ENCODE measurements at places on chromosomes 4 and X.

- DNase-seq = no peak
Observed at GRCh38 chrX:13387666-13388494, 68.0 kb upstream of the ATXN3L start.

GRCh38 chr4:174036111-174036510 is 247.4 kb downstream of the FBXO8 start:
- no peak for DNase-seq

DNA sequence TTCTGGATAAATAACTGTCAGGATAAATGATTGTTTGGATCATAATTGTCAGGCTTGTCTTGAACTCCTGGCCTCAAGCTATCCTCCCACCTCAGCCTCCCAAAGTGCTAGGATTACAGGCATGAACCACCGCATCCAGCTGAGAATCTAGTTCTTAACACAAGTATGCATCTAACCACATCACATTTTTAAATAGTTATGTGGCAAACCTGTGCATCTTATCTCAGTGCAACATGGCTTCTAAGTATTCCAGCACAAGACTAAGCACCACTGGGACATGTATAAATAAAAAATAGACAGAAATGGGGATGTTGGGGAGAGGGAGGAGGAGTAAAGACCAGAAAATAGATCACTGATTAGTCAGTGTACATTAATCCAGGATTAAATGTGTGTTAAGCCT is 74.7 kb upstream of the TBL1X start:
- DNase-seq = no peak

DNA sequence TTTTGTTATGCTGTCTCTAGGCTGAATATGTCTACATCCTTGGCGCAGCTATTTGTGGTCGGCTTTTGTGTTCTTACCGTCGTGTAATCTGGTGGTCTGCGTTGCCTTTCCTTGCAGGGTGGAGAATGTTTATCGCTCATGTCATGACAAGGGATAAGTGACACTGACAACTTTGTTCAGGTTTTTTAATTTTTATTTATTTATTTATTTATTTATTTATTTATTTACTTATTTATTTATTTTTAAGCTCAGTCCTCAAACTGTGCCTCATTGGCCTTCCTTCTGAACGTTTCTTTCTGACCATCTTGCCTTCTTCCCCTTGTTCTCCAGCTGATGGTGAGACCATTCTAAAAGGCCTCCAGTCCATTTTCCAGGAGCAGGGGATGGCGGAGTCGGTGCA is 26.4 kb downstream of the SMS start:
- no peak for DNase-seq

GRCh38 chr4:13298655-13299054 is 185.5 kb downstream of the RAB28 start:
- DNase-seq = no peak

DNA sequence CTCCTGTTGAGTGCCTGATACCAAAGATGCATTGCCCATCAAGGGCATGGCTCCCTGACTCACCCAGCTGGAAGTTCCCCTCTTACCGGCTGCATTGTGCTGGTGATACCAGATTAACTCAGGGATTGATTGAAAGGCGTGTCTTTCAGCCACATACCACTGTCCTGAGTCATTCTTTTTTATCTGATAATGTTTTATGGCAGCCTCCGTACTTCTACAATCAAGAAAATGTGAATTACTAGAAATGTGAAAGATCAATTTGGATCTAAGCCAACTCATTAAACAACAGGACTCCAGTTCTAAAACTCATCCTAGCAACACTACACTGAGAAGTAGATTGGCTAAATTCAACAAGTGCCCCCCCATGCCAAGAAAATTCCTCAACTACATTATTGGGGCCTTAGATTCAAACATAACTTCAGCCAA is 40.0 kb downstream of the TXK start:
- no peak for DNase-seq

- DNase-seq = no peak
Observed at GRCh38 chrX:136259543-136259942, 8.3 kb upstream of the MAP7D3 start.

- no peak for DNase-seq
Observed at GRCh38 chr4:56649445-56650261, 31.4 kb downstream of the HOPX start.

Measured in NCI-H2171 (cell line).